ENCODE measurements at places on chromosomes 6 and 20.
A peak's percentile ranks its signal among the peaks of the same experiment; 100 is the strongest.

GRCh38 chr20:35602851-35603495, 12.7 kb upstream of the SPAG4 start:
- no peak for DNase-seq

DNA sequence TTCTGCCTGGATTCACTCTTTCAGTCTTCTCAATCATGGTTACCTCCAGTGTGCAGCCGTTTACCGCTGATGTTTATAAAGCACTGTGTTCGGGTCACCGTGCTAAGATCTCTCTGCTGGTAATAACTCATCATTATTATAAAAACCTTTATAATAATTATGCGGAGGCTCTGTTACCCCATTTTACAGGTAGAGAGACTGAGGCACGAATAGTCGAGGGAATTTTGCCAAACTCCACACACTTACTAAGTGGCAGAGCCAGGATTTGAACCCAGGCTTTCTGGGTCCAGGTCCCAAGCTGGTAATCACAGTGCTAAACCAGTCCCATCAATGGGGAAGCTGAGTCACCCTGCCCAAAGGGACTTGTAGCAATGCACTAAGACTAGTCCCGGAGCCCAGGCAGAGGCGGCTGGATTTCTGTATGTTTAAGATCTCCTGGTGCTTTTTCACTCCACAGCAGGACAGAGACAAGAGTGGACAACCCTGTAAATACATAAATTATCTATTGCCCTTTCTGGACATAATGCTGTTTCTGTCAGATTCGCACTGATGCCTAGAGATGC, 48.1 kb downstream of the SYNJ2 start:
- DNase-seq = no peak

GRCh38 chr20:10077081-10077471, 42.3 kb downstream of the ANKEF1 start:
- DNase-seq = no peak

- no peak for DNase-seq
These were observed 95.5 kb downstream of the NCR2 start for GRCh38 chr6:41430875-41431274.

GRCh38 chr6:84263557-84263956, 36.1 kb upstream of the CEP162 start:
- DNase-seq = no peak

DNA sequence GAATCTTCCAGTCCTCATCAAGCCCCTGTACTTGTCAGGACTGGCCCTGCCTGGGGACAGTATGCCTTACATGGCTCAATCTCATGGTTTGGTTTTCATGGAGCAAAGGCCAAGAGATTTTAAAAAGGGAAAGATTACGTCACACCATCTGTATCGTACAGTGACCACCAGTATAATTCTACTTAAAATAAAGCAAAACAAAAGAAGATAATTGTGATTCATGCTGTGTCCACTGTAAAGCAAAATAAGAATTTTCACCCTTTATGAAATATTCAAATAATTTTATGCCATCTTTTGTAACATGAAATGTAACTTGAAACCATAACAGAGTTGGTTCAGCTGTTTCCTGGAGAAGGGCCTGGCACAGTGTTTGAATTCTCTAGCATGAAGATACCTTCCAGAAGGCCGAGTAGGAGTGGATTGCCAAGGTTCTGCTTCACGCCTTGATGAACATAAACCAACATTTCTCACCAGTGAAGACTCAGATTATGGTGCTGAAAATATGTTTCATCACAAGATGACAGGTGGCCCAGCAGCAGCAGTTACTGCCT, 486.5 kb downstream of the RFPL4B start:
- DNase-seq = no peak

DNA sequence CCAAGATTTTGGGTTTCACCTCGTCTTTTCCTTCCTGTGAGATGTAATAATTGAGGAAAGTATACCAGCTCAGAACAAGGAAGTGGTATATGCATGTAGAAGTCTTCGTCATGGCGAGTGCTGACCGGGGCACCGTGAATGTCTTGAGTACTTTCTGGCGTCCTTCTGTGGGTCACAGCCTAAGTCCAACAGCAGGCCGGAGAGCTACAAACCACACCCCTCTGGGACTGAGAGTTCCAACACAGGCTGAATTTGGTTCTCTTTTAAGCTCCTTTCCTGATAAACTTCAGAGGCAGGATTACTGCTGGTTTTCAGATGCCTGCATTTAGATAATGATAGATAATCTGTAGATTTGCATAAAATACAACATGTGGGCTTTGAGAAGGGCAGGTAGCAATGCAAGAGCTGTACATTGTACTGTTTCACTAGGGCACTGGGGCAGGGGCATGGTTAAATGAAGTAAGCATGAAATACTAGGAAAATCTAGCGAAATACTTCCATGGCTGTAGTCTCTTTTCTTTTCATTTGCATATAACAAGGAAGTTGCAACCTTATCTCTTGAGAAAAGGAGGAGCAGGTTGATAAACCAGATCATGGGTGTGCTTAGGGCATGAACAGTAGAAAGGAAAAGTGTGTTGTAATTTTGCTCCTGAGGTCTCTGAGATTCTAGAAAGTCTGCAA, at the start of gene ADTRP:
Gene ADTRP (minus strand): TSS at position 156 of the 681 bp plus-strand sequence. CDS start 44 bp downstream, at position 112.
- DNase-seq = no peak

GRCh38 chr6:161233986-161234661, 39.7 kb downstream of the AGPAT4 start:
- peak; percentile 78 for DNase-seq

DNA sequence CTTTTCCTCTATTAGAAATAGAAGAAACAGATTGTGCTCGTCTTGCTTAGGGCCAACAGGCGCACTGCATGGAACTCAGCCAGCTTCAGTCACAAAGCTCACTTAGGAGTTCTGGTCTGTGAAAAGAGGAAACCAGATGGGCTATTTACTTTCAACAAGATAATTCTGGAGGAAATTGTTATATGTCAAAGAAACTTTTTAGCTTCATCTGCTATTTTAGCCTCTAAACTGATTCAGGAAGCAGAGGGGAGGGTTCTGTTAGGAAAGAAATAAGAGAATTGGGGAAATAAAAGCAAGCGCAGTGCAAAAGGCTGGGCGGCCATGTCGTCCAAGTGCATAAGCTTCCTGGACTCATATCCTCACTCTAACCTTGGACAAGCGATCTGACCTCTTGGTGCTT, 21.3 kb downstream of the PRKN start:
- DNase-seq = no peak

All from amniotic stem cell (primary cell).